ENCODE measurements at places on chromosomes 13 and 19.

DNA sequence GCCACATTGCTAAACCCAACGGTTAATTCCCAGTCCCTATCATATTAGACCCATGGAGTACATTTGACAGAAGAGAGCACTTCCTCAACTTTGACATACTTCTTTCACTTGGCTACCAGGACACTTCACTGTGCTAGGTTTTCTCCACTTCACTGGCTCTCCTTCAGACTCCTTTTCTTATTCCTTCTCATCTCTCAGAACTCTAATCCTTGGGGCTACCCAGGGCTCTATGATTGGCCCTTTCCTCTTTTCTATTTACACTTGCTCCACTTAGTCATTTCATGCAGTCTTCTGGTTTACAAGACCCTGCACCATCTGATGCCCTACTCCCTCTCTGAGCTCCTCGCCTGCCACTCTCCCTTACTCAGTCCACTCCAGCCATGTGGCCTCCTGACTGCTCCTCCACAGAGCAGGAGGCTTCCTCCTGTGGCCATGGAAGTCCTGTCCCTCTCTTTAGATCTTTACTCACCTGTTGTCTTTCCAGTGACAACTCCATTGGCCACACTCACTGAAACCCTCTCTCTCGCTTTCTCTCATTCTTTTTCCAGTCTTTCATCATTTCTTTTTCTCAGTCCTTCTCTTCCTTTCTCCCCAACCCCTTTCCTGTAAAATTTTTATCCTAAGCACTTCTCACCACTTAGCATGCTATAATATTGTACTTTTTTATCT, 90.4 kb downstream of the TBC1D4 start:
- no peak for DNase-seq

DNA sequence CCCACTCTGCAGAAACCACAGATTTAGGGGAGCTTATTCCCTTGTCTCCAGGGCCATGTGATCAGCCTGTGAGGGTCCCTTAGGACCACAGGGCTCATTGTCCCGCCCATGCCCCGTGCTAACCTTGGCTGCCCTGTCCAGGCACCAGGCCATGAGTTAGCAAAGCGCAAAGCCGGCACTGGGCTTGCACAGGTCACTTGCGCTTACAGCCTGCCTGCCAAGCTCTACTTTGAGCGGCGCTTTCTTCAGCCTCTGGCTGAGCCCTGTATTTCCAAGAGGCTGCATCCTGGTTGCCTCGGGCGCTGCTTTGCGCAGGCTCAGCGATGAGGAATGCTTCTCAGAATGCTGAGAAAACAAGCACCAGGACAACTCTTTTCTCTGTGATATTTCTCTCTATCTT, 188.0 kb downstream of the TDRD3 start:
- no peak for DNase-seq

DNA sequence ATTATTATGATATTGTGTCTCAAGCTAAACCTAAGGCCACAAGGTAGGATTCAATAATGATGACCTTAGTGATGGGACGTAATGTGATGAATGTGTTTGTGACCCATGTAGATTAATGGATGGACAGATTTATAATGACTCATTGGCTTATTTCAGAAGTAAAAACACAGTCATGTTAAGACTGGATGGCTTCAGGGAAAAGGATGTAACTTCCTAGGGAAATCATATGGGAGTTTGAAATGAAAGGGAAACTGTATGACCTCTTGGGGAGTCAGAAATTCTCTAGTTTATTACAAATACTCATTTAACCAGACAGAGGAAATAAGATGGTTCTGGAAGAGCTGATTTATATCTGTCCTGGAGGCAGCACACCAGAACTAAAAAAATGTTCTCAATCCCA, 2.9 kb downstream of the EDNRB start:
- no peak for DNase-seq

DNA sequence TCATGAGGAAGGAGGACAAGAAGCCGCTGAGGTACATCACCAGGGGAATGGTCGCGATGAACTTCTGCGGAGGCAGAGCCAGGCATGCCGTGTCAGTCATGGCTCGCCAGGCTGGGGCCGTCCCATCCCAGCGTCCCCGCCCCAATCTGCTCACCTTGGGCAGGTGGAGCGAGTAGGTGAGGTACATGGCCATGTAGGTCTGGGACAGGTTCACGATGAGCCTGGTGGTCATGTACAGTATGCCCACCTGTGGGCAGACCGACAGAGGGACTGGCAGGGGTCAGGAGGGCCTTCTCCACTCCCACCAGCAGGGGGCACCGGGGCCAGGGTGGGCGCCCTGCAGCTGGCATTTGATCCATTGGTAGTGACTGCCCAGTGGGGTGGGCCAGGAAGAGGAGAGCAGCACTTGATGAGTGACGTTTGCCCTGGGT, 8.3 kb downstream of the TEKTIP1 start:
- DNase-seq: no peak

DNA sequence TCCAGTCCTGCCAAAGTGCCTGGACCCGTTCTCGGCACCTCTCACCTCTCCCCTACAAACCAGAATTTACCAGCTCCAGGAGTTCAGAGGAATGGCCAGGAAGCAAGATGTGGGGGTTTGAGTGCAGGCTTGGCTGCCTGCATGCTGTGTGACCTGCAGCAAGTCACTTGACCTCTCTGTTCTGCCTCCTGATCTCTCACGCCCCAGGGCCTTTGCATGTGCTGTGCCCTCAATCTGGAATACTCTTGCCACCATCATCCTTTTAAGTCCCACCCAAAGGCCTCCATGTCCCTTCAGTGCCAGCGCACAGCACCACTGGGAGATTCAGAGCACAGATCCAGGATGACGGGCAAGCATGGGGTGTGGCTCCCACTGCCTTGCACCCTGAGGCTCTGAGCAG, 43.4 kb downstream of the MYO9B start:
- DNase-seq: no peak

DNA sequence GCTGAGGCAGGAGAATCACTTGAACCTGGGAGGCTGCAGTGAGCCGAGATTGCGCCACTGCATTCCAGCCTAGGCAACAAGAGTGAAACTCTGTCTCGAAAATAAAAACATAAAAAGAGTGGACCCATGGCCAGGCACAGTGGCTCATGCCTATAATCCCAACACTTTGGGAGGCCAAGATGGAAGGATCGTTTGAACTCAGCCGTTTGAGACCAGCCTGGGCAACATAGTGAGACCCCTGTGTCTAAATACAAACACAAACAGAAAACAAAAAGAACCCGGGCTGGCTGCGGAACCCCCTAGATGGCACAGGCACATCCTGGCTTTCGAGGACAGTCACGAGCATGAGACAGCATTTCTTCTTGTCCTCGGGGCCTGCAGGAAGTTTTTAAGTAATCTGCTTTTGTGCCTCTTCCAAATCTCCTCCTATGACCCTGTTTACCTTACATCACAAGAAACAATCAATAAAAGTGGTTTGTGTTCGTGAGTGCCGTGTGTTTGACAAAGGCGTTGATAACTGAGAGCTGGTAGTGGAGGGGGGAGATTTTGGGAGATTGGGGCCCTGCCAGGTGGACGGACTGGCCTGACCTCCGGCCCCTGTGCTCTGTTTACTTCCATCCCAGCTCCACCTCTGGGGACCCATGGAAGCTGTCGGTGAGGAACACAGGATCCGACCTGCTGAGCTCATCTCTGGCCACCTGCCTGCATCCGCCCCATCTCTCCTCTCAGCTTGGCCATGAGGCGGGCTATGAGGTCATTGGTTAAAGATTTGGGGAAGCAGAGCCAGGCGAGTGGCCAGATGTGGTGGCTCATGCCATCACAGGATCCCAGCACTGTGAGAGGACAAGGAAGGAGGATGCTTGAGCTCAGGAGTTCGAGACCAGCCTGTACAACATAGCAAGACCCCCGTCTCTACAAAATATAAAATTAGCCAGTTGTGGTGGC, 5.9 kb upstream of the GDF15 start:
- DNase-seq: peak; percentile 64

GRCh38 chr19:10069046-10069445, 17.1 kb upstream of the SHFL start:
- DNase-seq: peak; percentile 16

DNA sequence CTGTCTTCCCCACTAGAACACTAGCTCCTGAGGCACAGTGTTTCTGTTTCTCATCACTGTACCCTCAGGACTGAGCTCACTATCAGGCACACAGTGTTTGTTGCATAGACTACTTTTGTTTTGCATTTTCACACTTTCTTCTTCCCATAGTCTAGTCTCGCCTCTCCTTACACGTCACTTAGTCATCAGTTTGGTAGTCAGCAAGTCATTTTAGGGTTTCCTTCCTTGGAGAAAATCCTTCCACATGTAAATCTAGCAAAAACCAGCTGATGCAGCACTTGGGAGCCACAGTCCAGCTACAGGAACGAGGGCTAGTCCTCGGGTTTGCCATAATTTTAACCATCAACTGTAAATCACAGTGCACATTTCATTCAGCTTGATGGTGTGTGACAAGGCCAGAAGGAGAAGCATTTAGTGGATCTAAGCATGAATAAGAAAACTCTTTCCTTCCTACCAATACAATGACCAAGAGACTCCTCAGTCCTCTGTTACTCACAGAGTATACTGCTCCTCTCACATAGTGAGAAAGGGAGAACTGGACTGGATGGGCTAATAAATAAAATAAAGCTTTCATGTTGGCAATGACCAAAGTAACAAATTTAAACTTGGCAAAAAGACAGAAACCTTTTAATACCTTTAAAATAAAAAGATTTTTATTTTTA, 221.0 kb downstream of the KLF12 start:
- peak; percentile 46 for DNase-seq

DNA sequence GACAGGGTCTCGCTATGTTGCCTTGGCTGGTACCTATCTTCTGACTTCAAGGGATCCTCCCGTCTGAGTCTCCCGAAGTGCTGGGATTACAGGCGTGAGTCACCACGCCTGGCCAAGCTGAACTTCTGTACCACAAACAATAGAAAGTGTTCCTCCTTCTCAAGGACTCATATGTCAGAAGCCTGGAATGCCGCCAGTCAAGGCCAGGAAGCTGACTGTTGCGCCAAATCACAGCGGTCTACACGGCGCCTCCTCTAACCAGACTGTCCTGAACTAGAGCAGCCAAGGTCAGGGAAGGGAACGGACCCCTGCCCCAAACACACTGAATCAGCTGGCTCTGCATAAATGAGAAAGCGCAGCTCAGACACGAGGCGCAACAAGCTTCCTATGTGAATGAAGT, 14.6 kb downstream of the RAB20 start:
- DNase-seq: peak; percentile 41

- DNase-seq: peak; percentile 26
Measured at GRCh38 chr13:64591971-64592370, 2638.2 kb downstream of the PCDH9 start.

DNA sequence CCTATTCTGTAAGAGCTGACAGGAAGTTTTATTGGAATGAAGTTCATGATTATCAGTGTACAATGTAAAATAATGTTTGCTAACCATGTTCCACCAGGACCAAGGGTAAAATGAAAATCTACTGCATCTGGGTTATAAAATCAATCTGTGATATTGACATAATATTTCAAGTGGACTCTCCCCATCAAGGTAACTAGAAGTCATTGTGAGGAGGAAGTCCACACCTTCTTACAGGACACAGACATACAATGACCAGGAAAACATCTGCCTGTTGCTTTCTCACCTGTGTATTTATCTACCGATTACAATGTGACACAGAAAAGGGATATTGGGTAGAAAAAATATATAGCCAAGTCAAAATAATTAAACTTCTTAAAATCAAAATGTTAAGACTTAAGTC, 140.7 kb upstream of the RFC3 start:
- no peak for DNase-seq

GRCh38 chr13:49098198-49098597, 121.9 kb upstream of the MLNR start:
- peak; percentile 94 for DNase-seq

DNA sequence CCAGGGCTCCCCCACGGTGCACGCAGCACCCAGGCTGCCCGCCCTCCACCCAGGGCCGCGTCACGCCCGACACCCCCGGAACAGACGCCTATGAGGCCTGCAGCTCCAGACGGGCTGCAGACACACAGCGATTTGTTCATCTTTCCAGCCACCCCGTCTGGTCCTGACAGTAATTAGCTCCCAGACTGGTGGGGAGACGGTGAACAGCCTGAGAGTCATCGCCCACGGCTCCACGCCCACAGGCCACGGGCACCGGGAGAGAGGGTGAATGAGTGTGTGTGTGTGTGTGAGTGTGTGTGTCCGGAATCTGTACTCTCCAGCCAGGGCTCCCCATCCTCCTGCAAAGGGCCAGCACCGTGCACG, 18.1 kb downstream of the GADD45B start:
- DNase-seq: peak; percentile 34

- DNase-seq: peak; percentile 39
Measured at GRCh38 chr19:42433503-42434260, 6.5 kb upstream of the LIPE start.

- DNase-seq: no peak
Measured at GRCh38 chr19:20964798-20965197, 41.7 kb downstream of the ZNF85 start.

DNA sequence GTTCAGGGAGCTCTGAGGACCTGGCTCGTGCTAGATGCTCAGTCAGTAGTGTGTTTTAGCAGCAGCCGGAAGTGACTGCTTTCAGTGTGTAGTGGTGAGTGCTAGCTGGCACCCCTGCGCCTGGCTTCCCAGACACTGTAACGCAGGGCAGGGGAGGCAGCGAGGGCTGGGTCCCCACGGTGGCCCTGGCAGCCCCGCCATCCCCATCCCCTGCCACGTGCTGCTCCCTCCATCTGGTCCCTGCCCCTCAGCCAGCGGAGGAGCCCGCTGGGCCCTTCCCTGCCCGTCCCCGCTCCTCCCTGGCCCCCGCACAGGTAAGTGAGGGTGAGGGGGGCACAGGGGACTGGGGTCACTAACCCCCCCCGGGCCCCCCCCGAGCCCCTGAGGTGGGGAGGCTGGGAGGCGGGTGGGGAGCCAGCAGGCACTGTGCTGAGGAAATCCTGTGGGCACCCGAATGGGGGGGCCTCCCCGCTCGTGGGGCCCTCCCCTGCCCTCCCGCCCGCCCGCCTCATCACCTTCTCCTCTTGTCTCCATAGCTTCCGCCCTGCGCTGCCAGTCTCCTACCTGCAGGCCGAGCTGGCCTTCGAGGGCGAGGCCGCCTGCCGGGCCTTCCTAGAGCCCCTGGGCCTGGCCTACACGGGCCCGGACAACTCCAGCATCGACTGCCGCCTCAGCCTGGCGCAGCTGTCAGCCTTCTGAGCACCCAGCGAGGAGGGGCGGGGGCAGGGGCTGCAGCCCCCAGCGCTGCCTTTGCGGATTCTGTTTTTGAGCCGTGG, 3.2 kb downstream of the LENG9 start:
- no peak for DNase-seq

DNA sequence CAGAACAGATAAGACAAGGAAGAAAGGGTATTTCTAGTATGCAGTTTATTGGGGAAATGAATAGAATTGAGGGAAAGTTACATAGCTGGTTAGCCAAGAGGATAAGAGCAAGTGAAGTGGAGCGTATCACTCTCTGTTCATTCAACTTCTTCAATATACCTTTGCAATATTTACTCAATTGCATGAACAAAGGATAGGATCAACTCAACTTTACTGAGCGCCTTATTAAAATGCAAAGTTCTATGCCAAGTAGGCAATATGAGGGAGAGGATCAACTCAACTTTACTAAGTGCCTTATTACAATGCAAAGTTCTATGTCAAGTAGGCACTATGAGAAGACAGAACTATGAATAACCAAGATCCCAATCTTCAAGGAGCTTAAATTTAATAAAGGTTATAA, 43.9 kb downstream of the ZC3H13 start:
- DNase-seq: no peak

All from mammary epithelial cell (primary cell).